ENCODE measurements at places on chromosomes 4 and X. TPM values are rescaled to one million over a fixed set of nuclear protein-coding genes. Genes with fewer than 3 reads are reported as not detected.

The ARMCX5 gene
- polyA plus RNA-seq = 6.5 TPM

DNA sequence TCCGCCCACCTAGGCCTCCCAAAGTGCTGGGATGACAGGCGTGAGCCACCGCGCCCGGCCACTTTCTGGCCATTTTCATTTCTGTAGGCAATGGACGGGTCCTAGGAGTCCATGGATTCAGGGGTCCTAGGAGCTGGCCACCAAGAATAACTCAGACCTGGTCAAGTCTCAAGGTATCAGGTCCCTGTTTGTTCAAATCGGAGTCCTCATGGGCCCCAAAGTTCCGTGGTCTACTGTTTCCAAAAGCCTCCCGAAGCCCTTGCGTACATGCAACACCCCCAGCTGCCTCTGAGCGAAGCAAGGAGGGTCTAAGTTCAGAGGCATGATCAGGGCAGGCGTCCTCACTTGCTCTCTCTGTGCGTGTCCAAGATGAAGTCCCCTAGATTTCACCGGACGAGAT is 30.1 kb downstream of the P2RY8 start:
- no peak for DNase-seq

DNA sequence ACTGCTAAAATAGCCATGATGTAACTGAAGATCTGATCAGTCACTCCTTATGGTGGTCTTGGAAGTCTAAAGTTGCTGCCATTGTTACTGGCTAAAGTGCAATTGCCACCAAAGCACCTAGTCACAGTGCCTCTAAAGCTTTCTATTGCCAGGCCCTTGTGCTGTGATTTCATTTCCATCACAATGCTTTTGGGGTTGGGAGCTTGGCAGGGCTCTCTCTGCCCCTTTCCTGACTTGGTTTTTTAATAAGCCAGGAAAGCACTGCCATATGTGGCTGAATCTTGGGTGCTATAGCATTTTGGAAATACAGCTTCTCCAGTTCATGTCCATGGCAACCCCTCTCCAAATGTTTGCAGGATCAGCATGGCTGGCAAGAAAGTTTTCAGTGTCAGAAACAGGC is 1712.4 kb upstream of the TENM3 start:
- DNase-seq = no peak

- no peak for DNase-seq
Observed at GRCh38 chr4:113069212-113069892, 19.9 kb downstream of the ANK2 start.

GRCh38 chr4:74886484-74886883 is 46.4 kb upstream of the PARM1 start:
- no peak for DNase-seq

Data from lung (tissue), 17 donors.